ENCODE measurements at places on chromosomes 2 and 18.

DNA sequence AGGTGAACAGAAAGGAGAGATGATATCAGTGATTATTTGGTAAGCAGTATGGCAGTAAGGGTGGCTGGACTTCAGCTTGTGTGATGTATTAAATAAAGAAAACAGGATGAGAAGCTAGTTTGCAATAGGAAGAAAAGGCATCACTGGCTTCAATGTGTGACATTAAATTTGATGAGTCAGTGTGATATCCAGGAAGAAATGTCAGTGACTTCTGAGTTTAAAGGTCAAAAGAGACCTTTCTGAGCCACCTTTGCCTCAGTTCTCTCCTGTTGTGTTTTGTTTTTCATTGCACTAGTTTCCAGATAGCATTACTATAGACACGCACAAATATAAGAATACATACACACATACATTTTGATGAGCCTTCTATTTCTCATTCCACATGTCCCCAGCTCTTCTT lies 105.6 kb downstream of the PIGN start:
- DNase-seq, result no peak

DNA sequence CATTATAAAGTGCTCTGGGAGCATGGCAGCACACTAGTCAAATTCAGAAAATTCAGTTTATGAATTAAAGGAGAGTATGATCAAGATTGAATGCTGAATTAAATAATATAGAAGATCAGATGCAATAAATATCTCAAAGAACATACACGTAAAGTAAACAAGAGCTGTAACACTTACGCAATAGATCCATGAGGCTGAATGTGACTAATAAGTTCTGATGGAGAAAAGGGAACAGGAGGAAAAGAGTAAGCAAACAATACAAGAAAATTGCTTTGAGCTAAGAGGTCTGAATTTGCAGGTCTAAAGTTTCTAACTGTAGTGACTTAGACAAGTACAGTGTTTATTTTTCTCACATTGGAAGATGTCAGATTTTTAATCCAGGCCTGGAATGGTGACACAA lies 646.7 kb upstream of the ZNF804A start:
- no peak for DNase-seq

DNA sequence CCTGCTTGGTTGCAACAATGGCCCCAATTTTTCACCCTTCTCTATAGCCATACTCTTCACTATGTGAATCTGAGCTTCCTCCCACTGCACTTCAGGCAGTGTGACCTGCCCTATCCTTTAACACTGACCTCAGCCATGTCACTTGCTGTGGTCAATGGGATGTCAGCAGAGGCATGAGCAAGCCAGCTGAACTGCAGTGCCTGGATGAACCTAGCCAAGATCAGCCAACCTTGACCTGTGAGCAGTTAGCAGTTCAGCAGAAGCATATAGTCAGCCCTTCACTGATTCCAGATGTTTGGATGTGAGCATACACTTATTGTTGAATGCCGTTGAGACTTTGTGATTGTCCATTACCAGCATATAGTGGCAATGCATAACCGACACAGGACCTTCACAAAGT lies 63.4 kb upstream of the BOD1L2 start:
- no peak for DNase-seq

- DNase-seq, result peak; percentile 64
These were observed 200.3 kb upstream of the ID2 start for GRCh38 chr2:8481463-8482009.

DNA sequence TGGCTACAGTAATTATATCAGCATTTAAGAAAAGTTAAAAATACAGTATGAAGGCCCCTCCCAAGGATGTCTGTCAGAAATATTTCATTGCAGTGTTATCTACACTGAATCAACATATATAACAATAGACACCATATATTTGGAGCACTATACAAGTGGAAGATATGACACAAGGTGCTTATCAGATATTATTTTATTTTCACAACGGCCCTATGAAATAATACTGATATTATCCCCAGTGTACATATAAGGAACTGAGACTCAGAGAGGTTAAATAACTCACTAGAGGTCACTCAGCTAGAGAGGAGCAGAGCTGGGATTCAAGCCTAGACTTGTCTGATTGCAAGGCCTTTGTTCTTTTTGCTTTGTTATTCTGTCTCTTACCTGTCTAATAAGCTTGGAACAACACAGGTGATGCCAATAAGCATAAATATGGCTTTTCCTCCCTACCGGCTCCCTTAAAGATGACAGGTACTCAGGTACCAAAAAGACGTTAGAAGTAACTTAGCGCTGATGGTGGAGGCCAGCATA lies 4.7 kb upstream of the SLC40A1 start:
- no peak for DNase-seq

DNA sequence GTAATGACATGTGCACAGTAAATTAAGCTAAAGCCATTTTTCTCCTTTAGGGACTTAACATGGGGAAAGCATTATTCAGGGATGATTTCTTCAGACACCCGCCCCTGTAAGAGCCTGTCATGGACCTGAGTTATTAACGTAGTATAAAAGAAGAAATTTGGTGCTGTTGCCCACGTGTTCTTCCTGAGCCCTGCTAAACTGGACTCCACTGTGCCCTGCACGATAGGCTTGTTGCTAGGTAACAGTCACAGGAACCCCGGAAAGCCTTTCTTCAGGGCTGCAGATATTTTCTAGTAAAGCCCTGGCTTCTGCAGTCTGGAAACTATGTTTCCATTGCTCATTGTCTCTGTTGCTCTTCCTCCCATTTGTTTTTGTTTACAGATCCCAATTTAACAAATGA lies 157.9 kb downstream of the LRRC30 start:
- DNase-seq, result no peak

DNA sequence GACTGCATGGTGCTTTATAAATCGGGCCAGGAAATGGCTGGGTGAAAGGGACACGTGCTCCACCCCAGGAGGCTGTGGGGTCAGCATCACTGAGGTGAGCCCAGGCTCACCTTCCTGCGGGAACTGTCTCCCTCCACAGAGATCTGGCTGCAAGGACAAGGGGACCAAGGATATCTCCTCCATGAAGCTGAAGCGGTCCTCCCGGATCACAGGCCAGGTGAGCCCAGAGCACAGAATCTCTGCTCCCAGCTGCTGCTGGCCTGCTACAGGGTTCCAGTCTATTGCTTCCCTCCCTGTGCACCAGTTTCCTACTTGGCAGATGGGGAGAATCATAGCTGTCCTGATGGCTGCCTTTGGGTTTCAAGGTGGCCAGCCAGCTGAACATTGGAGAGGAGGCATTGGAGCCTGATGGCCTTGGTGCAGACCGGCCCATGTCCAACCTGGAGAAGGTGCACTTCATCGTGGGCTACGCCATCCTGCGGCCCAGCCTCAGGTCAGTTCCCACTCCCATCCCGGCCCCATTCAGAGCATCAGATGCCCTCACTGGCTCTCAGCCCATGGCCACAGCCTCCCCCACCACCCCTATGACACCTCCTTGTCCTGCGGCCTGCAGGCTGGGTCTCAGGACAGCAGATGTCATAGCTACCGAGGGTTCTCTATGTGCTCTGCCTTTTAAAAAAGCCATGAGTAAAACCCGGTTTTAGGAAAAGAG lies 33.7 kb upstream of the GPR17 start:
- no peak for DNase-seq

GRCh38 chr18:14776801-14777200 lies 28.8 kb downstream of the ANKRD30B start:
- DNase-seq, result no peak

- no peak for DNase-seq
These were observed 13.5 kb downstream of the PPP1CB start for GRCh38 chr2:28764909-28765711.

- DNase-seq, result no peak
These were observed 1094.7 kb upstream of the DDX18 start for GRCh38 chr2:116719836-116720235.

All from activated CD8-positive, alpha-beta T cell treated with anti-CD3 and anti-CD28 coated beads, Interleukin-2, amount 10 ng/mL, durations not matched to agents 7 days and 5 days (primary cell).